ENCODE measurements at places on chromosomes 5 and 9.

- no peak for DNase-seq
These were observed 94.5 kb downstream of the PDE4D start for GRCh38 chr5:59798862-59799667.

DNA sequence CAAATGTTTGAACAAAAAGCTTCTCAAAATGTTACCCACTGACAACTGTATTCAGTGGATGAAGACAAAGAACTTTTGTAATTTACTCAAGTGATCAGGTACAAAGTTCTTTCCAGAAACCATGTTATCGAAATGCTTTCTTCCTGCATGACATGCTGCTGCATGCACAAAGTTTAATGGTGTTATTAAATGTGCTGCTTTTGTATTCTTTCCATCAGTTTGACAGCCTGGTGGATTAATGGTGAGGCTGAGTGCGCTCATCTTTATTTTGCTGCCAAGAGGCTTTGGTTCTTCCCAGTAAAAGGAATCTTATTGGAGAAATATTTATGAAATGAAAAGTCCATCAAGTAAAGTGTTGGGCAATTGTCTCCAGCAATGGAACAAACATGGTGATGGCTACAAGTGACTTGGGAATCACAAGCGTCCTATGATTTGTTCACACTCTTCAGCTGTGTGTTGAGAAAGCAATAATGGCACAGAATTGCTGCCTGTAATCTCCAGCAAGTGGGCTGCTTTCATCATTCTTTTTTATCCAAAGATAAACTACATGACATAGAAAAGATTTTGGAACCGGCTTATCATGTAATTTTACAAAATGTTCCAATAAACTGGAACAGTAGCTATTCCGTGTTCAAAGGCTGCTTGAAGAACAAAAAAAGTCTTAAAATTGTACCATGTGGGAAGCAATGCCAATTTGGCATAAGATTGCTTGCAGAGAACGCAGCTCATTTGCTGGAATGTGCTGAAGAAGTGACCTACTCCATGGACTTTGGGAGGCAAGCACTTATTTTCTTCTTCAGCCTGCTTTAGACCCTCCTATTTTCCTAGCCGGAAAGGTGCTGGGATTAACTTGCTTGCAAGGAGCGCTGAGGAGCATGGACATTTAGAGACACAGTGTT lies 153.1 kb downstream of the HSD17B3 start:
- DNase-seq = no peak

GRCh38 chr5:80216096-80216495 lies 39.8 kb downstream of the SERINC5 start:
- DNase-seq = no peak

DNA sequence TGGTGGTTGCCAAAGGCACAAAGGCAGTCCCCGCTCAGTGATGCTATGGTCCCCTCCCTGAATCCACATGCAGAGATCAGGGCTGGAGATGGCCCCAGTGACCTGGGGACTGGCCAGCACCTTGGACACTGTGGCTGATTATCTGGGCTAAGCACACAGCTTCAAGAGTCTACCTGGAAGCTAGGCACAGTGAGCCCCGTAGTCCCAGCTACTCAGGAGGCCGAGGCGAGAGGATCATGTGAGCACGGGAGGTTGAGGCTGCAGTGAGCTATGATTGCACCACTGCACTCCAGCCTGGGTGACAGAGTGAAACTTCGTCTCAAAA lies 8.3 kb upstream of the SCGB3A1 start:
- no peak for DNase-seq

DNA sequence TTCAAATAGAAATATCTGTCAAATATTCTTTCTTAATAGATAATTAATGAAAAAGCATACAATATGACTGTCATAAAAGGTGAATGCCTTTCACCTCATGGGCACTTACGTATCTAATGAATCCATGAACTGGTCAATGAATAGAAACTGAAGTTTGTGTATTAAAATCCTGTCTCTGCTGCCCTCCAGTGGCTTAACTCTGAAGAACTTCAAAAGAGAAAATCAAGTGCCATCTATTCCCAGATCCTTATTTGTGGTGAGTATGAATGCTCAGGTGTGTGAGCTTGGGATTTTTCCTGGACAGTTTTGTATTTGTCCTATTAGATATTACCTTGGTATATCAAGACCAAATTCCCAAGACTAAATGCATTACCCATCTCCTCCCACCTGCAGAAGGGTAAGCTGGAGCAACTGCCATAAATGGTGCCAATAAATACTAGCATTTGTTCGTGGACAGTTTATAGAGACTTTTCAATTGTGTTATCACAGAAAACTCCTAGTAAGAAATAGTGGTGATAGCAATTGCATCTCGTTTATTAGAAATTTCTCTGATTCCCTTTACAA lies 44.0 kb upstream of the SVEP1 start:
- DNase-seq = no peak
